ENCODE measurements at places on chromosomes 3 and 15.

- no peak for DNase-seq
Measured at GRCh38 chr3:84727616-84728015, 231.2 kb upstream of the CADM2 start.

- DNase-seq, result no peak
Measured at GRCh38 chr3:126109880-126110235, 25.9 kb upstream of the SLC41A3 start.

DNA sequence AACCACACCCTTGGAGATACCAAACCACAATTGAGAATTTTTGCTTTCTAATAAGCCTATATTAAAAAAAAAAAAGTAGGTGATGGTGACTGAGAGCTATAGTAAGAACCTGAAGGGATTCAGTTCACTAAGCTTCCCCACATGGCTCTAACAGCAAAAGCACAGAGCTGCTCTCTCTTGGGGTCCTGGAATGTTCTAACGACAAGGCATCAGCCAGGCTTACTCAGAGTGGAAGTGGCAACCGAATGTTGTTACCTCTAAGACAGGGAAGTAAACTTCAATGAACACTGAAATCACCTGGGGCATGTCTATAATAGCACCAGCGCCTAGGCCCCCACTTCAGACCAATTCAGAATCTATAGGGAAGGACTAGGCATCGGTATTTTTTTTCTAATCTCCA is 397.7 kb downstream of the MAGI1 start:
- DNase-seq, result no peak

DNA sequence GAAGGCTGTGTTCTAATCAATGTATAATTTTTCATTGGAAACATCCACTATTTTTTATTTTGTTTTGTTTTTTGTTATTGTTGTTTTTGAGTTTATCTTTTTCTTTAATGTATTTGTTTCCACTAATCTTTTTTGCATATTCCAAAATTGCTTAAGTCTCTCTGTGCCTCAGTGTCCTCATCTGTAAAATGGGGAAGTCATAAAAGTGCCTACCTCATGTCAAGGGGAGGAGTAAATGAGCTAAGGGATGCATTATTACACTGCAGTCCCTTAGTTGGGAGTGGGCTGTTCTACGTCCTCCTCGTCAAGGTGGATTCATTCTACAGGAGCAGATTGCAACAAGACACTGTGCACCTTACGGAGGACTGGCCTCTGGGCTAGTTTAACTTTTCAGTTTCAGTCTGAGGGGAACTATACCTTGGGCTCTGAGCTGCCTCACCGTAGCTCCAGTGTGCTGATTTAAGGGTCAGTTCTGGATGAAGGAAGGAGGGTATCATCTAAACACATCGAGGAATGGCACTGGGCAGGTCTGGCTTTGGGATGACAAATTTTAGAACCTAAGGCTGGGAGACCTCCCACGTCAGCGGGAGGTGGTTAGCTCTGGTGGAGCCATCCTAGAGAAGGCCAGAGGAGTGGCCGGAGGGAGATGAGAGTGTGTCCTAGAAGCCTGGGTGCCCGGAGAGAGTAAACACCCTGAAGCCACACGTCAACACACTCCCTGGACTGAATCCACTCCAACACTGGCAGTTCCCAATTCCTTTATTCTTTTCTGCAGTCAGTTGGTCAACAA is 5.1 kb upstream of the SRP14 start:
- DNase-seq, result no peak

DNA sequence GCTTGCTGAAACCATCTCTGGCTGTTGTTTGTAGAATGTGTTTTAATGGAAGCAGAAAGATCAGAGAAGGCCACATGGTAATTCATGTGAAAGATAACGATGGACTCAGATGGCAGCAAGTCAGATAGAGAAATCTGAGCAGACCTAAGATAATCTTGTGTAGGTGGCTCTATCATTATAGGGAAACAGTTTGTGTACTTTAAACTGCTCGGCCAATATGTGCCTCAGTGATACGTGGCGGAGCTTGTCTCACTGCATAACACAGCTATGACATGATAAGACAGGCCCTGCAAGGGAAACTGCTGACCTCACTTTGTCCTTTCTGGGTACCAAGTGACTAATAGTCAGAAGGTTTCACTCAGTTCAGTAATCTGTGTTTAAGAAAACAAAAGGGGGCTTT is 51.0 kb downstream of the MME start:
- no peak for DNase-seq

DNA sequence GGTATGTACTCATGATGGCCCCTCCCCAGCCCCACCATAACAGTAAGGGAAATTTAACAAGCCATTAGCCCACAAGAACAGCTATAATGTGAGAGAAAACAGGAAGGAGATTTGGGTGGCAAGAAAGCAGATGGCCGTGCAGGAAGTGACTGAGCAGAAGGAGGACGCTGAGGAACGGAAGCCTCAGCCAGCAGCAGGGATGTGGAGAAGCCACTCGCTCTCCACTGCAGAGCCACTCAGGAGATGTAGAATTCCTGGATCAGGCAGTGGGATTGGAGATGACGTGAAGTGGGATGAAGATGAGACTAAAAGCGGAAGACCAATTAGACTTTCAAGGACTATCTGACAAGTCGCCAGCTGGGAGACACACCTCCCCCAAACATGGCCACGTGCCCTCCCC is 31.2 kb downstream of the PRR23E start:
- no peak for DNase-seq

GRCh38 chr3:187264021-187264420 is 27.5 kb downstream of the MASP1 start:
- no peak for DNase-seq

DNA sequence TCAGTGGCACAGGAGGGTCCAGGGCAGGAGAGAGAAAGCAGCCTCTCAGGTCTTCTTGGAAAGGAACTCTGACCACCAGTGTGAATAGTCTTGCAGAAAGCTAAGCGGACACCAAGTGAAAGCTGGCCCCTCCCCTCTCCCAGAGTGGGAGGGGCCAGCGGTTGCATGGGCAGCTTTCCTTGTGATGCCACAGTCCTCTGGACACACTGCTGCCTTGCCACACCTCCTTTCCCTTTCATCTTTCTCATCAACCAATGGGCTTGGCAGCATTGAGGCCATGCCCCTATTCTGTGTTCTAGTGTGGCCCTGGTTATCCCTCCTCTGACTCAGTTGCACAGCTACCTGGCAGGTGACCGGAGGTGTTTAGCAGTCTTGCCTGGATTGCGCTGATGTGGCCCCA is 49.7 kb upstream of the GOLGA6B start:
- DNase-seq, result no peak

GRCh38 chr15:29522373-29523276 is 253.0 kb upstream of the NSMCE3 start:
- no peak for DNase-seq

- DNase-seq, result no peak
Measured at GRCh38 chr15:89340573-89340972, 5.9 kb upstream of the POLG start.

GRCh38 chr15:69861331-69862171 is 236.2 kb downstream of the TLE3 start:
- DNase-seq, result no peak

DNA sequence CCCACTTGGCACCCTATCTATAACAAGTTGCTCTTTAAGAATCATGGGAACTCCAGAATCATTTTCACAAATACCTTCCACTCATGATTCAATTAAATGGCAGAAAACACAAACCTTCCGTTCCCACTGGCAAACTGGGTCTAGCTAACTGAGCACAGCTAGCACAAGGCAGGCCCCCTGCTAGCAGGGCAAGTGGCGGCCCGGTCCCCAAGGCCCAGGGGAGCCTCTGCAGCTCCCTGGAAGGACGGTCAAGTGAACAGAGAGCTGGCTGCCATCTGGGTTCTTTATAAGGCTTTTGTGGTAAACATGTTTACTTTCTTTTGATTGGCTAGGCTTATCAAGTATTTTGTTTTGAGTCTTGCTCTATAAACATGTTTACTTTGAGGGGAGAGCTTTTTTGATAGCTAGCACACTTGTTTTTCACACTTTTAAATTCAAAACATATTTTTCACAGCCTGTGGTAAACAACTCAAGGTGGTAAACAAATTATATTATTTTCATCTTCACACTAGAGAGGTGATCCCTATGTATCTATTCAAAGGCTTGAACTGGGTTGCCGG is 81.4 kb downstream of the FOXP1 start:
- no peak for DNase-seq

DNA sequence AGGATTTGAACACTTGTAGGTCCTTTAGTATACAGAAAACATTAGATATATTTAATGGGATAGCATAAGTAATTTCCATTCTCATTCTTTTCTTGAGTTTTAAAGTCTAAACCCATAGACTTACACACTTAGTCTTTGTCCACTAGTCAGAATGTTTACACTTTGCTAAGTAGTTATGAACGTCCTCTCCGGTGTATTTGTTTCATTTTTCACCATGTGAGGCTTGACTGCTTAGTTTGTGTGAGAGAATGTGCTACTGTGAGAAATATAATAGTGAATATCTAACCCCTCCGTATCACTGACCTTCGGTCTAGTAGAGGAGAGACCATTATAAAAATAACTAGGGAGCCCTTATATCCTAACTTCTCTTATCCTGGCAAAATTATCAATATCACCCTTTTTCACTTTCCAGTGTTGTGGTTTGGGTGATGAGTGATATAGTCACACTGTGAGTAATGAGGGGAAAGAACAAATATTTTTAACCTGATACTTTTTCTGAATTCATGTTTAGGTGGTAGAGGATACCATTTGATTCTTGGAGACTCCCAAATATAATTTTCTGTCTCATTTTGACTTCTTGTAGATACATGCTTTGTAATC is 122.4 kb downstream of the UBE2E2 start:
- no peak for DNase-seq

DNA sequence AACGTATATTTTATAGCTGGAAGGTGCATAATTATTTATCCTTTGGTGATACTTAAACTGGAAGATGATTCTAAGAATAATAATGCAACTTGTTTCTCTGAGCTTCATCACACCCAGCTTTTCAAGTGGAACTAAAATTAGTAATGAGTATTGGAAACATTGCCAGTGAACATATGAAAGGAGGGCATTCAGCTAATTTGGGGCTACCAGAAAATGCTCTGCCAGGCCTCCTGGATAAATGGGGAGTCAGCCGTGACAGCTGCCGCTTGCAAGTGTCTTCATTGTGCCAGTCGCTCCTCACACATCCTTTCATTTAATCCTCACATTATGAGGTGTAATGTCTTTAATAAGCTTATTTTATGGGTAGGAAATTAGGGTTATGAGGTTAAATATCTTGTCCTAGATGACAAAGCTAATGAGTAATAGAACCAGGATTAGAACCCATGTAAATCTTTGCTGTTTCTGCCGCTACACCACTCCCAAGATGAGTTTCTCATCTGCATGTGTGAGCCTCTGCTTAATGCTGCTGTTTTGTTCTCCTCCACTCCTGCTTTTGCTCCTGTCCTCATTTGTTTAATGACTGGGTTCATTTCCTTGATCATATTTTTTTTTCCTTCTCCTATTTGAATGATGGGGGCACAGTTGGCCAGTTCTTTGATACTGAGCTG is 155.7 kb downstream of the PLCL2 start:
- DNase-seq, result no peak

DNA sequence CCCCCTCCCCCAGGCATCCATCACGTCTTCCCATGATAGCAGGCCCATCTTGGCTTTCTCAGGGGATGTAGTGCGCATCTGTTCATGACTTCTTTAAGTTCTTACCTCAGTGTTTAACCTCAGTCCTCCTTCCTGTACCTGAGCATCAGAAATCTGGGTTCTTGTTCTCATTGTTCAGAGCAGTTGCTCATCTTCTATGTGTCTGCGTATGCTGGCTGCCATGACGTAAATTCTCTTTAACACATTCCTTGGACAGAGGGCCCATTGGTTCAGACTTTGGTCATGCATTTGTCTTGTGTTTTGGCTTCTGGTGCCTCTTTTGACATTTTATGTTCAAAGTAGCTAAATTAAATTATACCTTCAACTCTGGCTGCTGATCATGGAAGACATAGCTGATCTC is 227.3 kb downstream of the CACNA2D3 start:
- DNase-seq, result no peak

DNA sequence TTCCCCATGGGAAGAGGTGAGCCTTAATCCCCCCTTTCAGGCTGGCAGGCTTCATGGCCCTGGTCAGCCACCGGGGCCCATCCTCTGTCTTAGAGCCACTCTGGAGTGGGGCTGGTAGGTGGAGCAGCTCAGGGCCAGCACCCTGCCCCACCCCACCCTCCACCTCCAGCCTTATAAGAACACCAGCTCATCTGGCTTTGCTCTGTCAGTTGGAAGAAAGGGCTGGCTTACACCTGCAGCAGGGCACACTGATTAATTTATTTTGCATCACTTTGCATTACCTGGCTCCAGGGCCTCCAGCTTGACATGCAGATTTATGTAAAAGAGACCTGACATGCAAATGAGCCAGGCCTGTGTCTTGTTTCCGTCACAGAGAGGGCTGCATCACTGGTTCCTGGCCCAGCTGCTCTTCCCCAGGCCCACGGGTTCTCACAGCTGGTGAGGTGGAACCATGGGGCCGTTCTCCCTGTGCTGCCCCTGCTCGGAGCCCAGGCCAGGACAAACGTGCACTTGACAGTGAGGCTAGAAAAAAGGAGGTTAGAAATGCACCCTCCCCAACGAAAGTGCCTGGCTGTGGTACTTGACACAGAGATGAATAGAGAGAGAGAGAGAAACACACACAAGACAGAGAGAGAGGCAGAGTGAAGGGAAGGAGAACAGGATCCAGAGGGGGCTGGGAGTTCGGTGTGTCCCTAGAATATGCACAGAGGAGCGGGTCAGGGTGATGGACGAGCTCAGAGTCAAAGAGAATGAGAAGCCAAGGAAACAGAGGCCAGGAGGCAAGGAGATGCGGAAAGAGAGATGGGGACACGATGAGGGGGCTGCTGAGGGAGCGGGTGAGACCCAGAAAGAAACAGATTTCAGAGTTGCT is 44.5 kb upstream of the MAGEF1 start:
- DNase-seq, result no peak

- DNase-seq, result no peak
Measured at GRCh38 chr3:141266797-141267555, 35.4 kb downstream of the PXYLP1 start.

DNA sequence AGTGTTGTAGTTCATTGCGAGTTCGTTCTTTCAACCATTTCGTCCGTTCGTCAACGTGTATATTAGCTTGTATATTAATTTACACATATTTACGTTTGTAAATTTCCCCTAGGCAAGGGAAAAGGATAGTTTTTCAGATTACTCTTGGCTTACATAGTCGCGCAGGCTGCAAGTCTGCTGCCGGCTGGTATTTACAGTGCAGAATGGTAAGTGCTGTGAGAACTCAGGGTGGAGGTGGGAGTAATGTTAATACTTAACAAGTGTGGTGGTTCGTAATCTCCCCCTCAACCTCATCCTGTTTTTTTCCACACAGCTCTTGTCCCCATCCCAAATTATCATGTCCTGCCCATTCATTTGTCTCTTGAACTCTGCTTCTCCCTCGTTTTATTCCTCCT is 766 bp downstream of the FAM98B start:
- no peak for DNase-seq

GRCh38 chr3:134803051-134803505 is 8.0 kb downstream of the EPHB1 start:
- DNase-seq, result no peak

- DNase-seq, result no peak
Measured at GRCh38 chr3:87313641-87314040, 37.3 kb upstream of the POU1F1 start.

GRCh38 chr3:64074060-64074459 is 50.8 kb upstream of the PSMD6 start:
- no peak for DNase-seq

Data from stimulated activated CD4-positive, alpha-beta T cell treated with anti-CD3 and anti-CD28 coated beads, TNF-alpha, amount 100 ng/mL, for 48 hours (primary cell).